ENCODE measurements at places on chromosomes 4 and X.

DNA sequence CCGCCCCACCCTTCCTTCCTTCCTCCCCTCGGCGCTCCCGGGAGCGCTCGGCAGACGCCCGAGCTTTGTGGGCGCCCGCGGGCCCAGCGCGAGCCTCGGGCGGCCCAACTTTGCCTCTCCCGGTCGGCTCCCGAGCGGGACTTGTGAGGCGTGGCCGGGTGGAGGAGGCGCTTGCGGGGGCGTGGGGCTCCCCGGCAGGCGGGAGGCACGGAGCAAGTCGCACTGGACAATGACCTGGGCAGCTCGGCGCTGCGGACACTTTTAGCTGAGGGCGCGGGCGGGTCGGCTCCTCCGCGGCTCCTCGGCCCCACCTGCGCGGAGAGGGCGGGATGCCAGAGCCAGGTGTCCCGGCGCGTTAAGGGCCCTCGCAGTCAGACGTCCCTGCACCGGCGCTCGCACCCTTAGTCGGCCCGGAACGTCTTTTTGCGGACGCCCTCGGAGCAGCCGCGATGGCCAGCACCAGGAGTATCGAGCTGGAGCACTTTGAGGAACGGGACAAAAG, 385 bp downstream of the DCLK2 start:
- no peak for DNase-seq

DNA sequence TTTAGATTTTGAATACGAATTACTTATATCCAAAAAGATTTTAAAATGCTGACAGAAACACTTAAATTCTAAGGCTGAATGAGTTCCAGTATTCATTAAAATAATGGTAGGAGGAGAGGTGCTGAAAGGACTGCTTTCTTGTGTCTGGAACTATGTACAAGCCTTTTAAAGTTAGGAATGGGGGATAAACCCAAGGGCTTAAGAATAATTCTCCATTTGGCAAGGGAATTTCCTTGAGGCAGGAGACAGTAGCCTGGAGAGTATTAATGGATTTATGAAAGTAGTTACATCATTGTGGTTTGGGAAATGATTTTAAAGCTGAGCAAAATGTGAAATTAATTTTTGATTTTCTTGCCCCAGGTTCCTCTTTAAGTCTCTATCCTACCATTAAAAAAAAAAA, 266.5 kb upstream of the KCNIP4 start:
- DNase-seq: no peak

DNA sequence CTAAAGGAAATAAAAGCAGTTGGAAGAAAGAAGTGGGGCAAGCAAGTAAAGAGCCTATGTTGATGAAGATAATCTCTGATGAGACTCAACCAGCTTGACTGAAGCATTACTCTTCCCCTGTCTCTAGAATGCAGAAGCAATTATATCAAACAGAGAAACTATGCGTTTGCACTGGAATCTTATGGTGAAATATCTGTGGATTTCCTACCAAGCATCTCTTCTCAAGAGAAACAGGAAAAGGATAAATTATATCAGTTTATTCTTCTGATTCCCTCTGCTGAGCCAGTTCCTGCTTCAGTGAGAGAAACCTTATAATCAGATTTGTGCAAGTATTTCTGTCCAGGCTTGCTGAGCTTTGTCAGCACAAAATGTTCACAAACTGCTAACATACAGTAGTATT, 316.7 kb upstream of the SLC7A11 start:
- no peak for DNase-seq

DNA sequence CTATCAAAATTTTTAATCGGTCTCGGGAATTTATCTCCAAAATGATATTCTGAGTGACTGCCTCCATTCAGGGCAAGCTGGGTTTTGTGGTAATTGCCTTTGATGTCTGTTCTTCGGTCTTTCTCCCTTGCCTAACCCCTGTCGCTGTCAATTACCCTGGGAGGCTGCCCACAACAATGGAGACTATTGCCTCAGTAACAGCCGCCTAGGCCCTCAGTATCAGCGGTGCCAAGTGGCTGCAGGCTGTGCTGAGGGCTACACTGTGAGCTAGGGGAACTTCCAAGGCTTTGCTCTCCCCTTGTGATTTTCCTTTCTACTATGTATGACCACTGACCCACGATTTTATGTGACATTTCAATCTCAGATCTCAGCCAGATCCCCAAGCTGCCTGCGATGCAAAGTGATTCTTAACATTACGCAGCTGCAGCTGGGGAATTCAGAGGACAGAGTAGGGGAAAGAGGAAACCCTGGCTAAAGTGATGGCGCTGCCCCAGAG, 36.3 kb upstream of the REST start:
- no peak for DNase-seq

Measured in cortex of kidney (tissue), 1 donor.